HuH-7.5 (cell line): ENCODE measurements at places on chromosomes 11 and 22.

GRCh38 chr22:24834845-24835570, 29.0 kb downstream of the SGSM1 start:
- peak; percentile 35 for DNase-seq

DNA sequence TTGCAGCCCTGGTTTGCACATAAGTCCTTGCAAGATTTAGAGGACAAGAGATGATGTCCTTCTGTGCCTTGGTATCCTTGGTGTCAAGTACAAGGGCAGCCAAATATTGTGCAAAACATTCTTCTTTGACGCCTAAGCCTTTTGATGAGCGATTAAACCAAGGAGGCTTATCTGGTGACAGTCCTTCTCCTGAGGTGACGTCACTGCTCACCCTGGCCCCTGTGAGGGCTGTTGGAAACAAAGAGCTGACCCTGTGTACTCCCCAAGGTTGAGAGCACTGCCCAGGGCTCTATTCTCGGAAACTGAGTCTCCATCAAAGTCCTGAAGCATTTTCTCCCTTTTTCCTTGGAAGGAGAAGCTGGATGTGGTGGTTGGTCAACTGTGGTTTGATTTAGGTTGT, 4.7 kb upstream of the GRAMD1B start:
- no peak for DNase-seq

GRCh38 chr11:69425895-69426544, 55.4 kb upstream of the LINC01488 start:
- no peak for DNase-seq

DNA sequence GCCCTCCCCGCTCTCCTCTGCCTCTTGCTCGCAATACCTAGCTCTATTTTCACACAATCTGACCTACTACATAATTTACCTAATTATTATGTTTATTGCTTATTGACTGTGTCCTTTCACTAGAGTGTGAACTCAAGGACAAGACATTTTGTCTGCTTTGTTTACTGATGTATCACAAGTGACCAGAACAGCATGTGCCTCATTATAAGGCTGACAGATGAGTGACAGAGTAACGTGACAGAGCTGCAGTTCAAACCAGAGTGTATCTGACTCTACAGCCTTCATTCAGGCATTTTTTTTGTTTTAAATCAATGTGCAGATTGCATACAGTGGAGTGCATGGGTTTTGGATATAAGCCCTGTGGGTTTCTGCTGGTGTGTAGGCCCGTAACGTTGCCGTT, 82.0 kb upstream of the RAB1B start:
- DNase-seq: no peak

DNA sequence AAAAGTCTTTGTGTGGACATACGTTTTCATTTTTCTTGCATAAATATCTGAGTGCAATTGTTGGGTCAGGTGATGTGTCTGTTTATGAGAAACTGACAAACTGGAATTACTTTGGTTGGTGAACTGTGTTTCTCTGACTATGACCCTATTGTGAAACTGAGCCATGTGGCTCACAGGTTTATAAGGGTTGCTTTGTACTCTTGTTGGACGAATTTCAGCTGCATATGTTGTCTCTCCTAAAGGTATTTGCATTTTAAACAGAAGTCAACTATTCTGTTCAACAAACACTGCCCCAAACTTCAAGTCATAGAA, 34.4 kb upstream of the RASD2 start:
- DNase-seq: no peak

GRCh38 chr22:47380692-47381091, 618.2 kb downstream of the TBC1D22A start:
- DNase-seq: no peak

- DNase-seq: no peak
Observed at GRCh38 chr11:72280726-72281315, 36.8 kb upstream of the PHOX2A start.

GRCh38 chr11:83766932-83767331, 480.8 kb upstream of the CCDC90B start:
- DNase-seq: no peak

DNA sequence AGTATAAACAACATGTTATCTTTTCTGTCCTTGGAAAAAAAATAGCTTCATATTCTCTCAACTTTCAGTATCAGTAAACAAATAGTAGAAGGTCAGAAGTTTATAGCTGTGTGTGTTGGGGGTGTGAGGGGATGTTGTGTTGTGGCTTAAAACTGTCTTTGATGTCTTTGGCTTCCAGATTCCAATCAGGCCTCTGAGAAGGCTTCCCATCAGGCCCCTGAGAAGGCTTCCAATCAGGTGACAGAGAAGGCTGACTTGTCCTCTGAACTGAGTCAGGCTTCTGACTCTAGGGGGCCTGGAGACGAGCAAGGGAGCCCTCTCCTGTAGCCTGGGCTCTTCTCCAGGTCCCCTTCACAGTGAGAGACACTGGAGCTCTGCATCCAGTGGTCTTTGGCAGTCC, 9.3 kb downstream of the MTFP1 start:
- no peak for DNase-seq

DNA sequence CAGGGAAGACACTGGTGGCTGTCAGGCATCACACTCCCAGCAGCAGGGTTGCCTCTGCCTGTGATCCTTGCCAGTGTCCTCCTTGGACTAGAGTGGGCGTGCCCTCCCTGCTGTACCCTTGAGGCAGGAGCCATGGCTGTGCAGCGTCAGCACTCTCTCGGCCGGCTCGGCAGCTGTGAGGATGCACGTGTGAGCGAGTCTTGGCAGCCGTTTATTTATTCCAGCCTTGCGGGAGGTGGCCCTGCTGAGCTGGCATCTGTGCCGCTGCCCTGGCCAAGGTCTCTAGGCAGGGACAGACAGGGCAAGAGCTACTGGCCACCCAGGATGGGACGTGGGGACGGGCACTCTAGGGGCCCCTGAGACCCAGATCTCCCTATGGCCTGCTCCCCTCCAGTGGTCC, 33.9 kb downstream of the TSPAN4 start:
- DNase-seq: no peak

GRCh38 chr11:114082767-114083181, 23.3 kb downstream of the ZBTB16 start:
- no peak for DNase-seq

- DNase-seq: no peak
Observed at GRCh38 chr22:47207846-47208554, 445.6 kb downstream of the TBC1D22A start.

GRCh38 chr22:24580276-24580675, 12.6 kb downstream of the LRRC75B start:
- DNase-seq: no peak

DNA sequence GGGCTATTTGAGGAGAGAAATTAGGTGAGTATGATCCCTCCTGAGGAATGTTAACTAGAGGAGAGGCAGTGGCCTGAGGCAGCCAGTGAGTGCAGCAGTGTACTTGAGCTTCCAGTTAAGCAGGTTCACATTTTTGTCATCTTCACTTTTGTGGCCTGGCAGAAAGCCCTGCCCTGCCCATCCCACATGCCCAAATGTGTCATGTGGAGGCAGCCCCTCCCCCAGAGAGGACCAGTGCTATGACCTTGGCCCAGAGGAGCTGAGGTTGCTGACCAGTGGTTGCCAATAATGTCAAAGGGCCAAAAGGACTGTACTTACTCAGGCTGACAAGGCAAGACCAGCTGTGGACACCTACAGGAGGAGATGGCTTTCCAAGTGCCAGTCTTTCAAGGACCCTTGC, 17.6 kb upstream of the GRK2 start:
- peak; percentile 71 for DNase-seq

- no peak for DNase-seq
Observed at GRCh38 chr11:114057605-114058004, 1.9 kb upstream of the ZBTB16 start.

GRCh38 chr22:45084400-45084920, 74.7 kb upstream of the PHF21B start:
- no peak for DNase-seq

DNA sequence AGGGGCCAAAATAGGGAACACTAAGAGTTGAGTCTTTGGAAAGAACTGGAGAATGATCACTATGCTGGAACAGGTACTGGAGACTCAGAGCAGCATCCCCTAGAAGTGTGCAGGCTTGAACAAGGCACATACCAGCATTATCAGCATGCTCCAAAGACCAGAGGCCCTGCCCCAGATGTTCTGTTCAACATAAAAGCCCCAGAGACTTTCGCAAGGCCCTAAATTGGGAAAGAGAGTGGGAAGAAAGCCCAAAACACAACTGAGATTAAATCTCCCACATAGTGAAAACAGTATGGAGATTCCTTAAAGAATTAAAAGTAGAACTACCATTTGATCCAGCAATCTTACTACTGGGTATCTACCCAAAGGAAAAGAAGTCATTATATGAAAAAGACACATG, 9.4 kb downstream of the CNGA4 start:
- DNase-seq: no peak

DNA sequence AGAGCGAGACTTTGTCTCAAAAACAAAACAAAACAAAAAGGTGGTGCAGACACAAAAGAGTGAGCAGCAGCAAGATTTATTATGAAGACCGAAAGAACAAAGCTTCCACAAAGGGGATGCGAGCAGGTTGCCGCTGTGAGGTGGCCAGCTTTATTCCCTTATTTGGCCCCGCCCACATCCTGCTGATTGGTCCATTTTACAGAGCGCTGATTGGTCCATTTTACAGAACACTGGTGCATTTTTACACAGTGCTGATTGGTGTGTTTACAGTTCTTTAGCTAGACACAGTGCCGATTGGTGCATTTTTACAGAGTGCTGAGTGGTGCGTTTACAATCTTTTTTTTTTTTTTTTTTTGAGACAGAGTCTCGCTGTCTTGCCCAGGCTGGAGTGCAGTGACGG, 77.4 kb downstream of the CECR2 start:
- DNase-seq: no peak

- no peak for DNase-seq
Observed at GRCh38 chr11:127490896-127491295, 490.3 kb upstream of the KIRREL3 start.

GRCh38 chr22:24803064-24803542, 2.9 kb upstream of the SGSM1 start:
- peak; percentile 69 for DNase-seq

- no peak for DNase-seq
Observed at GRCh38 chr11:1291295-1292017, 18.0 kb downstream of the TOLLIP start.

DNA sequence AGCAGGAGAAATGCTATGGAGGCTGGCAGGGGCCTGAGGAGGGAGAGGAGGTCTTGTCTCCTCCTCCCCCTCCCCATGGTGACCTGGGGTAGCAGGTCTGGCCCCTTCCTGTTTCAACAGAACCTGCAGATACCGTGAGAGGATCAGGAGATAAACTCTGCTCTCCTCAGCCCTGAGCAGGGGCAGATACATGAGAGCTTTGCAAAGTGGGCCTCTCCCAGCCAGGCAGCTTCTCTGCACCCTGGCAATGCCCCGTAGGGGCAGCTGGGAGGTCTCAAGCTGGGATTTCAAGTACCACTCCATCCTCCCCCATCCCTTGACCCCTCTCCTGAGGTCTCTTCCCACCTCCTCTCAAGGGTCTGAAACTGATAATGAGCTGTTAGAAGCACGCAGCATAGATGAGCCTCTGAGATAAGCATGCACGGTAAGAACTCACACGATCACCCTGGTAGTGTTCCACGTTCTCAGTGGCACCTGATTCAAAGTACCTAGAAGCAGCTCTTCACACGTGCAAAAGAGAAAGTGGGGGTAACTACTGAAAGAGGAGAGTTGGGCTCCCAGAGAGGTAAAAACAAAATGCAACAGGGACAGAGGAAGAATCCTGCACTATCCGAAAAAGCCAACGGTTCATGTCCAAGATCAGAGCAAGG, 4.9 kb upstream of the CCDC86 start:
- no peak for DNase-seq
